ENCODE measurements at places on chromosomes 3 and 15.
A peak's percentile ranks its signal among the peaks of the same experiment; 100 is the strongest.

- DNase-seq, result no peak
Observed at GRCh38 chr3:39933986-39934693, 124.7 kb downstream of the MYRIP start.

- no peak for DNase-seq
Observed at GRCh38 chr15:58457466-58457965, 25.7 kb downstream of the LIPC start.

GRCh38 chr3:194079702-194080172, 56.2 kb upstream of the HES1 start:
- DNase-seq, result no peak

- peak; percentile 69 for DNase-seq
Observed at GRCh38 chr15:29018120-29018805, 132.5 kb downstream of the APBA2 start.

- no peak for DNase-seq
Observed at GRCh38 chr3:41125258-41125657, 74.0 kb upstream of the CTNNB1 start.

DNA sequence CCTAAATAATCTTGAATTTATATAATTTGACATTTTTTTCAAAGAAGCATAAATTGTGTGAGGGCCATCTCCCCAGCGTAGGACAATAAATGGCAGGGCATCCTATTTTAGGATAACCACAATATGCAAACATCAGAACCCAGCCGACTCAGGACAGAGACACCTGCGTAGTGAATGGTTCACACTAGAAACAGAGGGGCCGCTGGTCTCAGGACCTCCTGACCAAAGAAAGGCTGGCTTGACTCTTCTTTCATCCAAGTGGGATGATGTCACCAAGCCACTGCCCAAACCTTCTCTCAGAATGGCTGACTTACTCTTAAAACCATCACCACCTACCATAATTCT, 162.1 kb downstream of the FOXP1 start:
- DNase-seq, result no peak

DNA sequence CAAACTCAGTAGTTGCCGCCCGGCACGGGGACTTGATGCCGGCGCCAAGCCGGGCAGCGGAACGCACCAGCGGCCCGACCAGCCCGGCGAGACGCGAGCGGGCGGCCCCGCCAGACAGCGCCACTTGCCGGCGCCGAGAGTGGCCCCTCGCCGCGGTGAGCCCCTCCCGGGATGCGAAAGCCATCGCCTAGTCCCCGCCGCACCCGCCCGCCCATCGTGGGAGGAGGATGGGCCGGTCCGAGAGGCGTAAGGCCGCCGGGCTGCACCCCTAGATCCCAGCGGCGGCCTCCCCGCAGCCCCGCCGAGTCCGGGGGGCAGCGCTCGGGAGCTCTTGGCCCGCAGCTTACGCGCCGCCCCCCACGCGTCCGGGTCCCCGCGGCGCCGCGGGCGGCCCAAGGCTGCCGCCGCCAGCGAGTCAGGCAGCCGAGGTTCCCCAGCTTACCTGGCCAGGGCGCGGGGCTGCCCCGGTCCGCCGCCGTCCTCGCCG, 609 bp downstream of the GOLGA8A start:
- peak; percentile 69 for DNase-seq

DNA sequence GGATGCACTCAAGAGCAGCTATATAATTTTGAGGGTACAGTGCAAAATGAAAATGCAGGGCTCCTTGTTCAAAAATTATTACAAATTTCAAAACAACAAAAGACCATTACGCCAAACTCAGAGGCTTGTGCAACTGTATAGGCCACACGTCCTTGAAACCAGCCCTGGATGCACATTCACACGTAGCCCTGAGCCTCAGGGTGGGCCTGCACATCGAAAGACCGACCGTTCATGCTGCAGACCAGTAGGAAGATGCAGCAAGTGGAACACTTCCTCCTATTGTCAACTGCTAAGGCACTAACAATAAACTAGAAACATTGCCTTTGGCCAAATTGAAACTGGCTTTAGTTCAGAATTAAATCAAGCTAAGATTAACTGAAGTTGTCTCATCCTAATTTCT, 174.7 kb downstream of the SHOX2 start:
- no peak for DNase-seq

DNA sequence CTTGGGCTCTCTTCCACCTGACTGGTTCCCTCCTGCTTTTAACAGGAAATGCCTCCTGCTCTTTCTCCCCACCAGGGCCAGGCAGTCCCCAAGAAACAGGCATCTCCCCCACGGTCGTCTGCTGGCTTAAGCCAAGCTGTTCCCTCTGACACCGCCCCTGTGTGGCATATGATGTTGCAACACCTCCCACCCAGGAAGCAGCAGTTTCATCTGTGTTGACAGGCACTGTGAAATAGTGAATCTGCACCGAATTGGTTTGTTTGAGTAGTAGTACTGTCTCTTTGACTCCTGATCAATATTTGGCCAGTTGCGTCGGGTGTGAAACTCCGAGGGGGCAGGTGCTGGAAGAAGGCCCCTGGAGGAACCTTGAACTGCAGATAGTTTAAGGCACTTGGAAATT, 188.8 kb downstream of the FEZF2 start:
- no peak for DNase-seq

GRCh38 chr15:86690566-86690965, 610.9 kb downstream of the AGBL1 start:
- no peak for DNase-seq

DNA sequence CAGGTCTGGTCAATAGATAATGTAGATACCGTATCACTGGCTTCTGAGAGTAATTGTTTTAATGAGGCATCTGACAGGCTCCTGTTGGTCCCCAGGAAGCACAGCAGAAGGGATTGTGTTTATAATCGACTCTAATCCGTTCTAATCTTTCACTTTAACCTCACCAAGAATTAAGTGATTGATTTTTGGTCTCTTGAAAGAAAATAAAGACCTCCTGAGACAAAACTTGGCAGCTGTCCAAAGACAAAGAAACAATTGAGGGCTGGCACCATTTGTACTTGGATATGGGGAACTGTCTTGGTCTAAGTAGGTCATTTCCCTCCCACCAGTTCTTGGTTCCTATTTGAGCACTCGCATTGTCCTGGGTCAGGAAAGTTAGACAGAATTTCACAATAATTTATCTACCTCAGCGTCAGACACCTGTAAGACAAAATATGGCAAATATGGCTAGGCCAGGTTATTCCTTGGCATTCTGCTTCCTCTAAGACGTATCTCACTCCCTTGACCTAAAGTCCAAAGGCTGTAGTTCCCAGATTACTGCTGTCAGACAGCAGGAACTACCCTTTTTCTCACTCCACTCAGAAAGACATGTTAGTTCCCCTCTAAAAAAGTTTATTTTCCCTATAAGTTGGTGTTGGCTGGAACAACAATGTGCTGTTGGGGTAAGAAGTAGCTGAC, 22.7 kb upstream of the CD96 start:
- DNase-seq, result no peak

DNA sequence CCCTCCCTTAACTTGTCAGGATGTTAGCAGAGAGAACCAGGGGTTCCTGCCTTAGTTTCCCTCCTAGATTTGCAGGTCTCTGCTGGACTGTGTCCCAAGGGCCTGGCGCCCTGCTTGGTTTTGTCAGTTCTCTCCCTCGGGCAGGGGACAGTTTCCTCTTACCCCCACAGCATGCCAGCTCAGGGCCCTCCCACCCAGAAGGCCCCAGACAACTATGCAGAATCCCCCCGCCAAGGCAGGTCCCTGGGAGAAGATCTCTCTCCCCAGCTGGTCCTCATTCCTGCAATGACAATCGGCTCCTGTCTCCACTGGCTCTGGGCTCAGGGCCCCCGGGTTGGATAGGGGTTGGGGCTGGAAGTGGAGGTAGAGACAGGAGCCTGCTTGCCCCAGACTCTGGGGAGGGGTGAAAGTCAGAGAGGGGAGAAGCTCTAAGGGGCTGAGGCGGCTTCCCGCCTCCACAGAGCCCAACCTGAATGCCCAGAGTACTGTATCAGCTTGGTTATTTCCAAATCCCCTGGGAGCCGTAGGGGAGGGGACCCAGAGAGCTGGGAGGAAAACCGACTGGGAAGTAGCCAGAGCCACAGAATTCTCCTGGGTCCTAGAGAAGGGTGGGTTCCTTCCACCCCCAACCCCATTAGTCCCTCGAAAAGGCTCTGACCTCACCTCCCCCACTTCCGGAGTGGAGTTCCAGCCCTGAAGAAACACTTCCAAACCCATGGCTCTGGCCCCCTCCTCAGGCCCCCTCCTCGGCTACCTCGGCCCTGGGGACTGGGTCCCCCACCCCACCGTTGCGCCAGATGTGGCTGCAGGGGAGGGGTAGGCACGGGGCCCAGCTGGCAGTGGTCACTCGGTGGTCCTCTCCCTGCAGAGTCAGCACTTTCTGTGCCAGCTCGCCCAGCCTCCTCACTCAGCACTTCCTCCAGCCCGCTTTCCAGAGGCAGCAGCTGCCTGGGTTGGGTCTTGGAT, 3.8 kb upstream of the LOXL1 start:
- DNase-seq, result peak; percentile 95

GRCh38 chr3:89227634-89228033, 120.2 kb downstream of the EPHA3 start:
- DNase-seq, result no peak

DNA sequence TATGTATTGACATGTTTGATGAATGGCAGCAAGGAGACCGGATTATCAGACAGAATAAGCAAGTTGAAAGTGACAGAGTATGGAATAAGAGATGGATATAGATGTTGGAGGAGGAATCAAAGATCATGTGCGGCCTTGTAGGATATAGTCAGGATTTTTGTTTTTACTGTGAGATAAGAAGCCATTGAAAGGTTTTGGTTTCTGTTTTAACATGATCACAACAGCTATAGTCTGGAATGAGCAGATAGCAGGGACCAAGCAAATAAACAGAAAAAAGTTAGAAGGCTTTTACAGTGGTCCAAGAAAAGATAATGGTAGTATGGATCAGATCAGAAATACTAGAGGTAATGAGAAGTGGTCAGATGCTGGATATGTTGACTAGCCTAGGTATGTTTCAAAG, 52.6 kb downstream of the SLC12A6 start:
- DNase-seq, result no peak

- DNase-seq, result no peak
Observed at GRCh38 chr3:37718632-37719031, 143.0 kb upstream of the CTDSPL start.

GRCh38 chr15:91881569-91882297, 28.2 kb downstream of the SLCO3A1 start:
- DNase-seq, result no peak

GRCh38 chr3:197335428-197336132, 37.2 kb upstream of the DLG1 start:
- no peak for DNase-seq

DNA sequence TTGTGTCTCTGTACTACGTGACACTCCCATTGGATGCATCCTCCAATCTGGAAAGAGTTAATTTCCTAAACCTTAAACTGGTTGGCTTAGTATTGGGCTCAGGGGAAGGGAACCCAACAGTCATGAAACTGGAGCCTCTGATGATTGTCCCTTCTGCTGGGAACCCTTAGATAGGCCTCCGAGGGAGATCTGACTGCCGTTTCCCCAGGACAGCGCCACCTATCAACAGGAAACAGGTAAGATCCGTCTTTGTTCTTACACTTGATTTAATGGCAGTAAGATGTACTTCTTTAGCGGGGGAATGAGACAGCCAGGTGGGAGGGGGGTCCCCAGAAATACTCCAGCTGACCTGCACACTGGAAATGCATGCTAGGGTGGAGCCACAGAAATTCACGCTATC, 1749.6 kb downstream of the SI start:
- no peak for DNase-seq

DNA sequence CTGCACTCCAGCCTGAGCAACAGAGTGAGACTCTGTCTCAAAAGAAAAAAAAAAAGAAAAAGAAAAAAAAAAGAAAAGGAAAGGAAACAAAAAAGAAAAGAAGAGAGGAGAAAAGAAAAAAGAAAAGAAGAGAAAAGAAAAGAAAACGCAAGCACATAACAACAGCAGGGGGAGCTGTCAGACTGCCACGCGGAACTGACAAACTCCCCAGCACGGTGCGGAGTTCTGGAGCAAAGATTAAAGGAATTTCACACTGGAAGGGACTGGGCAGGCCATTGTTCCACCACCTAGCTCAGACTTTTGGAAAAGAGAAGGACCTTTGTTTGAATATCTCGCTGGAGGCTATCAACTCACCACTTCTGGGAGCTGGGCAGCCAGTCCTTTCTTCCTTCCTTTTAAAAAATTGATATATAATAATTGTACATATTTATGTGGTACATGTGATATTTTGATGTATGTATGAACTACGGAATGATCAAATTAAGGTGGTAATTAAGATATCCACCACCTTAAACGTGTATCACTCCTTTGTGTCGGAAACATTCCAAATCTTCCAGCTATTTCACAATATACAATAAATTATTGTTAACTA, 40.5 kb downstream of the DPPA2 start:
- no peak for DNase-seq

- DNase-seq, result no peak
Observed at GRCh38 chr3:99253963-99254355, 352.5 kb upstream of the DCBLD2 start.

Data from NCI-H526 (cell line).